ENCODE measurements at places on chromosomes 1 and 21.
A peak's percentile ranks its signal among the peaks of the same experiment; 100 is the strongest.

- DNase-seq = peak; percentile 8
Observed at GRCh38 chr1:71231751-71232150, 150.9 kb upstream of the ZRANB2 start.

- no peak for DNase-seq
Observed at GRCh38 chr1:10450156-10450814, 454 bp downstream of the CORT start.

DNA sequence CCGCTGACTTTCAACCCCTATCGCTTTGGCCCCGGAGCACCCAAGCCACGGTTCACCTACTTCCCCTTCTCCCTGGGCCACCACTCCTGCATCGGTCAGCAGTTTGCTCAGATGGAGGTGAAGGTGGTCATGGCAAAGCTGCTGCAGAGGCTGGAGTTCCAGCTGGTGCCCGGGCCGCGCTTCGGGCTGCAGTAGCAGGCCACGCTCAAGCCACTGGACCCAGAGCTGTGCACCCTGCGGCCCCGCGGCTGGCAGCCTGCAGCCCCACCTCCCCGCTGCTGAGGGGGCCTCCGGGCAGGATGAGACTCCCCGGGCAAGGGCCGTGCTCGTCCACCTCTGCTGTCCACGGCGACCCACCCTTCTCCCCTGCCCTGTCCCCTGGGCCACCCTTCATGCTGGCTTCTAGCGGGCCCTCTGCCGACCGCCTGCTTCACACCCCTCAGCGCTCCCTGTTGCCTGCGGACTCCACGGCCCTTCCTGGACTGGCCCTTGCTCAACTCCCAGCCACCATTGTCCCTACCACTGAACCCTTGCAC lies 92.2 kb upstream of the TRABD2B start:
- no peak for DNase-seq

GRCh38 chr1:224333309-224333926 lies 3.4 kb upstream of the NVL start:
- peak; percentile 72 for DNase-seq

DNA sequence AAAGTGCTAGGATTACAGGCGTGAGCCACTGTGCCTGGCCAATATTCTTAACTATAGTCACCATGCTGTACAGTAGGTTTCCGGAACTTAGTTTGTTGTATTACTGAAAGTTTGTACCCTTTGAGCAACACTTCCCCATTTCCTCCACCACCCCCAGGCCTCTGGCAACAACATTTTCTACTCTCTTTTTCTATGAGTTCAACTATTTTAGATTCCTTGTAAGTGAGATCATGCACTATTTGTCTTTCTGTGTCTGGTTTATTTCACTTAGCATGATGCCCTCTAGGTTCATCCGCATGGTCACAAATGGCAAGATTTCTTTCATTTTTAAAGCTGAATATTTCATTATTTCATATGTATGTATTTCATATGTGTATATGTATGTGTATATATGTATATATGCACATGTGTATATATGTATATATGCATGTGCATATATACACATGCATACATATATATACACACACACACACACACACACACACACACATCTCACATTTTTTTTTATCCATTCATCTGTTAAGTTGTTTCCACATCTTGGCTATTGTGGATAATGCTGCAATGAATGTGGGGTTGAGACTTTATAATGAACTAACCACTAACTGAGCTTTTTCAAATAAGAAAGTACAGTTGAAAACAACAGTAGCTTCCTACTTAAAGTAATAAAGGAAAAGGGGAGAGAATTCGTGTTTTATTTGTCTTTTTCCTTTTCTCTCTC lies 256.8 kb upstream of the C1orf105 start:
- DNase-seq = peak; percentile 29

- DNase-seq = peak; percentile 44
Observed at GRCh38 chr1:41666981-41667631, 182.6 kb upstream of the EDN2 start.

DNA sequence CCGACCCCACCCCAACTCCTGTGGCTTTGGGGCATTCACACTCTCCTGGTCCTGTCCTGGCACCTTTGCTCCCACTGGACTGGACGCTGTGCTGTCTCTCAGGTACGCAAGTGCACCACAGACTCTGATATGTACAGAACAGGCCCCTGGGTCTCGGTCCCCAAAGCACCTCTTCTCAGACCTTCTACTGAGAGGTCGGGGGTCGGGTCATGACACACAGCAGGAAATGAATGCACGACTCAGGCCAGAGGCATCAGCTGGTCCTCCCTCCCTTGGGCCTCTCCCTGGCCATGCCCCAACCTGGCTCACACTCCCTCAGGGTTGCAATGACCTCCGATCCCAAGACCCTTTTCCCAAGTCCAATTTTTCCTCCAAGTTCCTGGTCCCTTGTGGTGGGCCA lies 1.8 kb upstream of the KRTAP10-12 start:
- DNase-seq = no peak

DNA sequence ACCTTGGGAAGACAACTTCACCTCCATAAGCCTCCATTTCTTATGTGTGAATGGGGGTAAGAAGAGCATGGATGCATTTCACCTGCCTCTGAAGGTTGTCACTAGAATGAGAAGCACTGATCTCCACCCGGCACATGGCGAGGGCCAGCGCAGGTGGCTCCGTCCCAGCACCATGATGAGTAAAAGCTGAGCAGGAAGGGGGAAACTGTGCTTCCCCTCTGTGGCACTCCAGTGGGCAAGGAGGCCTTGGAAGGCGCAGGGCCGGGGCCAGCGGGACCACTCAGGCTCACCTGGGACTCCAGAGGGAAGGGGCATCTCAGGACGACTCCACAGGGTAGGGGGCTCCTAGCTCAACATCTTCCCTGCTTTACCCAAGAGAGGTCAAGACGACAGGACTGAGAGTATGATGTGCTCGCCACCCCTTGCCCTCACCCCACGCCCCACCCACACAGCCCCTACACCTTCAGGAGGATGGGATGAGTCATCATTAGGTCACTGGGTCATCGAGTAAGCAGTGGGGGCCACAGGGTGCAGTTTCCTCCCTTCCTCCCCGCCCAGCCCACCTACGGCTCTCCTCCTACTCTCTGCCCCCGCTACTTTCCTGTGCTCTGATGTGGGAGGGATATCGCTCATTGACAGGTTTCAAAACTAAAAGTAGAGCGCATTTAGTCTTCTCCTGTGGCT lies 112.1 kb downstream of the HIVEP3 start:
- no peak for DNase-seq

DNA sequence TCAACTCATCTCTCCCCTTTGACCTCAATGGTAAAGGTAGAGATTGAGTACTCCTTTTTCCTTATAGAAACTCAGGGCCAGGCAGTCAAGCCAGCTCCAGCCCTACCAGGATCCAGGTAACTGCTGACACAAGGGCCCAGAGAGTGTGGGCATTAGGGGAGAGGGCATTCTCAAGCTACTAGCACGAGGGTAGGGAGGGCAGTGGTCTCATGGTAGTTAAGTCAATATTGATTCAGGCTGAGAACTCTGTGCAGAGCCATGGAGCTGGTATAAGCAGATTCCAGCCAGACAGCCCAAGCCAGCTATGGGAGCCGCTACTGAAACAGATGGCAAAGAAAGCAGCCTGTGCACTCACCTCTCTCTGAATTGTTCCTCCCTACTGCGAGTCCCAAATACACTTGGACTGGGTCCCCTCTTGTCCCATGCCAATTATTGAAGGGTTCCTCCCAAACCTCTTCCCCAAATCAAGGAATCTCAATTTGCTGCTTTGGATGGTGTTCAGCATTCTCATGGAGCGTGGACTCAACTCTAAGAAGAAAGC lies 2.8 kb downstream of the PI4KB start:
- DNase-seq = no peak

DNA sequence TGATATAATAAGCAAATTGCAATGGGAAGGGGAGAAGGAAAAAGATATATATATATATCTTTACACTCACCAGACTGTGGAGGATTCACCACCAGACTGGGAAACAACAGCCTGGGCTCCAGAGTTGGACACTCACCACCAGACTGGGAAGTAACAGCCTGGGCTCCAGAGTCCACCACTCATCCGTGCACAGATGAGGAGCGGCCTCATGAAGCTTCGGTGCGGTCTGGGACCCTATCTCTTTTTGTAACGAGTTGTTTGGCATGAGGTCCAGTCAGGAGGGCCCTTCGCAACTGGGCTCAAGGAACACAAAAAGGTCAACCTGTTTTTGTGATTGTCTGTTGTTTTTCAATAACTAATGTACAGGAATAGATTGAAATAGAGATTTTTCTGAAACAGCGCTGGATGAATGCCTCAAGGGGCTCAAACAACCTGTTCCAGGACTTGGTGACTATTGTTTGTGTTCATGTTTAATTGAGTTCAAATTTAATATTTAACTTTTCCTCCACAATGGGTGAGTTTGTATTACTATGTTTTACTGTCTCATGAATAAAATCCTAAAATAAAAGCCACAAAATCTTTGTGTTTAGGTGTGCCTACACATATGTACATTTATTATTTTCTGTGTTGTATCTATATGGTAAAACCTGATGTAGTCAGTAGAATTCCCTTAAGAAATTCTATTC lies 40.1 kb downstream of the S100A10 start:
- DNase-seq = no peak

DNA sequence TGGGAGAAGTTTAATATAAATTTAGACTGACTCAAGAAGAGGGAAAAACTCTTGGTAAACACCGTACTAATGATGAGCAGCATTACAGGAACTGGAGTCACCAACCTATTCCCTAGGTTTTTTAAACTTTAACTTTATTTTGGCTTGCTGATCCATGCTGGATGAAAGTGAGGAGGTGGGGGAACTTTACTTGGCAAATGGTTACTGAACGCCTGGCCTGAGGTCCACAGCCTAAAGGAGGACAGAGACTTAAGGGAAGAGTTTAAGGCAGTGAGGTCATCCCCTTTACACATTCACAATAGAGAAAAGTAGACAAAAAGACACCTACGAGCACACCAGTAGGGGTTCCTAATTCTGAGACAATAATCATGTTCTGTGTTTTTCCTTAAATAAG lies 25.6 kb upstream of the A3GALT2 start:
- DNase-seq = no peak

DNA sequence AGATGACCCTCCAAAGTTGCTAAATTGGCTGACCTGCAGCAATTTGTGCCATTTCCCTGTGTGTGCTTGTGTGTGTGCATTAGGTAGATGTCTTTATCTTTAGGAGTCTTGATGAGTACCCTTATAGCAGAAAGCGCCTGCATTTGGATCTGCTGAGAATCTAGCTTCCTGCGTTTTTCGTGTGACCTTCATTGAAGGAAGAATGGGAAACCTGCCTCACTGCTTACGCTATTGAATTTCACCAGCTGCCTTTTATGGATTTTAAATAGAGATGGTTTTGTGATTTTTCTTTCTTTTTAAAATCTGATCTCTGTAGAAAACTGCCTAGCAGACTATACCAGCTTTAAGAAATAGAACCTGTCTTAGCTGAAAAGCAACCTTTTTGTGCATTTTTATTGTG lies 124.5 kb downstream of the CACHD1 start:
- no peak for DNase-seq

- no peak for DNase-seq
Observed at GRCh38 chr1:24483441-24483840, 19.2 kb upstream of the RCAN3 start.

DNA sequence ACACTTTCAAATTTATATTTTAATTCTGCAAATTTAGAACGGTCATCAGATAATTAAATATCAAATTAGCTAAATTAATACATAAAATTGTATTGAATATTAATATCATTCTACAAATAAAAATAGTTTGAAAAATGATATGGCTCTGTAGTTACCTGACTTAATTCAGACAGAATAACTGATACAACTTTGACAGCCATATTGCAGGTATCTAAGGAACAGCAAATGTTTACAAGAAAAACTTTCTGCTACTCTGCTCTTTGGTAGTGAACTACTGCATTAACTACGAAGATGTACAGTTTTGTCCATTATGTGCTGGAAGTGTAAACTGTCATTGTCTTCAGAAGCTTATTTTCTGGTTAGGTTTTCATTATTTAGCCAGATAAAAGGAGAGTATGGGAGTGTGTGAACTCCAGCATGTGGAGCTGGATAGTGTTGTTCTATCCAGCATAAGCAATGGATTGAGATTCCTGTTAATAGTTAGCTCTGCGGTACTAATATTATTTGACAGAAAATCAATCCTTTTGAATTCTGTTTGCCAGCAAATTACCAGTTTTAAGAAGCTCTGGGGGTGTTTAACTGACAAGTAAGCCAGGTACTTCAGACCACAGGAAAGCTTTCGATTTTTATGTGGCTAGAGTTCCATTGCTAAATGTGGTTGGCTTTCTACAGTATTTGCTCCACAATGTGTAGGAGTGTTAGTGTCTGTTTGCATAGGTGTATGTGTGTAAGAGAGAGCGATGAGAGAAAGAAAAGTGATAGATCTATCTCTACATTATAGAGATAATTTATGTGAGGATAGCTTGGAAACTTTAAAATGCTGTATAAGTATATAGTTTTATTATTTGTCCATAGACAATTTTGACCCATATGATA lies 247.9 kb downstream of the GRIK1 start:
- no peak for DNase-seq

DNA sequence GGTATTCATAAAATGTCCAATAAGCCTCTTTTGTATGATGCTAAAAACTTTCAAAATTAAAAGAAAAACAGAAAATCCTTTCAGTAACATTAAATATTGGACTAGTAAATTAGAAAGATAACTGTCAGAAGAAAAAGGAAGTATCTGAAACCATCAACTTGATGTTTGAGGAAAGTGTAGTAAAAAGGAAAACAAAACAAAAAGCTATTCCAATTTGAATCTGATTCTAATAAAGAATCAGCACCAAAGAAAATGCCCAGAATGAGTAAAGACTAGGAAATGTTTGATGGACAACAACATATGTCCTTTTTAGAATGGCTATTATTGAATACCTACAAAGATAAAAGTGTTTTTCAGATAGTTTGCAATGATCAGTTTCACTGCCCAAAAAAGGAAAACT lies 79.9 kb upstream of the RBM34 start:
- DNase-seq = no peak

DNA sequence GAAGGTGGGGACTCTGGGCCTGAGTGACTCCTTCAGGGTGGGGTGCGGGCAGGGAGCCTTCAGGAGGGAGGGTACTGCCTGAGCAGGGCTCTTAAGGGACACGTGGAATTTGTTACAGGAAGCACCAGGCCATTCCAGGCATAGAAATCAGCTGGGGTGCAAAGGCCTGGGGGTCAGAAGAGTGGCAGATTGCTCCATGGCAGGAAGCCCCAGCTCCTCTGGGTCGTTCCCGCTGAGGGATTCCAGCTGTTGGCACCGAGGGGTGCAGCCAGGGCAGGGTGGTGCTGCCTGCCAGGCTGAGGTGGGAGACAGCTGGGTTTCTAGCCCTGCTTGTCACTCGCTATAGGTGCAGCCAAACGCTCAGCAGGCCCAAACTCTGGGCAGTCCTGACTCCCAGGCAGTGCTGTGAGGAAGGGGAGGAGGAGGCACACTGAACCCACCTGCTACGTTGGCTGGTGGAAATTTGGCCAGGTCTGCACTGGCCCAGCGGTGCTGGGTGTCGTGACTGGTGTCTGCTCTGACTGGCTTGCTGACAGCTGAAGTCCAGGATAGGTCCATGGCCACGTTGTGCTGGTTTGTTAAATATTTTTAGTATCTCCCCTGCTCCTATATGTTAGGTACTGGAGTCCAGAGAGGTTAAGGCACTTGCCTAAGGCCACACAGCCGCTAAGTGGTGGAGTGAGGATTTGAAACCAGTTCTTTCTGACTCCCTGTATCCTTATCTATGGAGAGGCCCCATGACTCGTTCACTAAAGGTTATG lies 19.3 kb downstream of the TNFRSF1B start:
- DNase-seq = no peak

Measured in GM23248 (cell line).